T-helper 17 cell (primary cell): ENCODE measurements at places on chromosomes 5 and 9.

DNA sequence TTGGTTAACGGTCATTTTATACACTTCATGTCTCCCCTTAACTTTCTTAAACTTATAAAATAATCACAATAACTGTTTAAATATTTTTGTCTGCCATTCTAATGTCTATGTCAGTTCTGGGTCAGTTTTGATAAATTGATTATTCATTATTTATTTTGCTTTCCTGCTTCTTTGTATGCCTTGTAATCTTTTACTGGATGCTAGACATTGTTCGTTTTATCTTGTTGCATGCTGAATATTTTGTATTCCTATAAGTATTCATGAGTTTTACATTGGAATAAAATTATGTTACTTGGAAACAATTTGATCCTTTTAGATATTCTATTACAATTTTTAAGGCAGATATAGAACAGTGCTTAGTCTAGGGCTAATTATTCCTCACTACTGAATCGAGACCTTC is 952.0 kb downstream of the NR2F1-AS1 start:
- no peak for DNase-seq

GRCh38 chr5:74372051-74372450 is 268.5 kb downstream of the ENC1 start:
- DNase-seq = no peak

DNA sequence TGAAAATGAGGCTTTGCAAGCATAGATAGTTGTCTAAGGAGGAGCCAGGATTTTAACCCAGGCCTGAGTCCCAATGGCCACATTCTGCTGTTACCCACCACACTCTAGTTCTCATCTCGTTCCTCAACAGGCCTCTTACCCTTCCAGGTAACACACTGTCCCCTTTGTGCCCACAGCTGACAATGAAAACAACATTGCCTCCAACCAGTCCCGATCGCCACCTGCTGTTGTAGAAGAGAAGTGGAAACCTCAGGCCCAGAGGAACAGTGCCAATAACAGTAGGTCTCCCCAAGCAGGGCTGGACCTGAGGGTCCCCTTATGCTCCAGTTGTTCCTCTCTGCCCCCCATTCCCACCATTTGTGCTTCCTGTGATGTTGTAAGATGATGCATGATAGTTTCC is 30.4 kb downstream of the AMBP start:
- DNase-seq = no peak

DNA sequence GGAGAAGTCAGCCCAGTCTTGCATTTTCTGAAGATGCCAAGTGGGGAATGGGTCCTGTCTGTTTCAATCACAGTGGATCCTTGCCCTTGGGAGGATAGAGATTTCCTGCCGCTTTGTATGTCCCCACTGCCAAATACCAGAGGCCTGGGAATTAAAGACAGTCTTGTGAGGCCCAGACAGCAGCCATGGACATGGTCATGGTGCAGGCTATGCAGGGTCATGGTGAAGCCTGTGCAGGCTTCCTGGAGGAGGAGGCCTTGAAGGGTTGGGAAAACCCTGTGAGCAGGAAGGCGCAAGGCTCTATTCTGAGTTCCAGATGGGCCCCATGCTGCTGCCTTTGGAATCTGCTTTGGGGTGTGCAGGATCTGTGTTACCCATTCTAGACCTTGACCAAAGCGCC is 57.3 kb upstream of the PITX1 start:
- no peak for DNase-seq

- no peak for DNase-seq
Observed at GRCh38 chr5:73311291-73312110, 137.1 kb downstream of the FOXD1 start.

DNA sequence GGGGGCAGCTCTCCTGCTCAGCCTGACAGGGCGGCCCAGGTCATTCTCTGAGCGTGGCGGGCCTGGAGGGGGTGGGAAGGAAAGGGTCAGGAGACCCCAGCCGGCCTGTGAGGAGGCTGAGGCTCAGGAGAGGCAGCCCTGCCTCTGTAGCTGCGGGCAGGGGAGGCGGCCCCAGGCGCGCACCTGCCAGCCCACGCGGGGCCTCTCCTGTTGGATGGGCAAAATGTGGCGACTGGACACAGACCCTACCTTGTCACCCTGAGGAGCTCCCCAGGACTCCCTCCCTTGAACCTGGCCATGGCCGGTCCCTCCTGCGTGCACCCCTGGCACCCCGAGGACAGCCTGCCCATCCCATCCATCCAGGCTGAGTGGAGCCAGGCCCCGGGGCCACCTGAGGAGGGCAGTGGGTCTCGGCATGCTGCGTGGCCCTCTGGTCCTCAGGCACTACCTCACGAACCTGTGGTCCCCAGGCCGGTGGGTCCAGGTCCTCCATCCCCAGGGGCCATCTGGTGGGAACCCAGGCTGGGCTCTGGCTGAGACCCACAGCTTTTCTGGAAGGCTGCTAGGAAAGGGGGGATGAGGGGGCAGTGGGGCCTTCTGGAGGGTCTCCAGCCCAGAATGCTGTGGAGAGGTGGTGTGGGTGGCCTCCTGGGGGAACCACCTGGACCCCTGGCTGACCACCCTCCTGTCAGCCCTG is 15.1 kb upstream of the NRARP start:
- no peak for DNase-seq

DNA sequence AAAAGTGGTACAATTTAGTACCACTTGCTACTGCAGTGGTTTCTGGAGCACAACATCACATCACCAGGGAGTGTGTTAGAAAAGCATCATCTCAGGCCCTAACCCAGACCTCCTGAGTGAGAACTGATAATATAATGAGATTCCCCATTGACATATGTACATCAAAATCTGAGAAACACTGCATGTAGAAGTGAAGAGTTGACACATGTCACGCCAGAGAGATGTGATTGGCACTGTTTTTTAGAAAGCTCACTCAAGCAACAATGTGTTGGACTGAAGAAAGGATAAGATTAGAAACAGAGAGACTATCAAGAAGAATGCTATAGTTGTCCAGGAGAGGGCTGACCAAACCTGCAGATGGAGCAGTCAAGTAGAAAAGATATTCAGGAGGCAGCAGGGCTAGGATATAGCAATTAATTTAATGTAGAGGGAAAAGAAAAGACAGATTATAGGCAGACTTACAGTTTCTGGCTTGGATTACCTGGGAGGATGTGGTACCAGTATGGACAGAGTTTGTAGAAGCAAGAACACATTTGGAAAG is 324.4 kb upstream of the ADAMTSL1 start:
- DNase-seq = no peak

- DNase-seq = no peak
Observed at GRCh38 chr9:6414247-6414641, 1.2 kb downstream of the UHRF2 start.

GRCh38 chr9:94824913-94825610 is 98.6 kb downstream of the AOPEP start:
- DNase-seq = no peak

DNA sequence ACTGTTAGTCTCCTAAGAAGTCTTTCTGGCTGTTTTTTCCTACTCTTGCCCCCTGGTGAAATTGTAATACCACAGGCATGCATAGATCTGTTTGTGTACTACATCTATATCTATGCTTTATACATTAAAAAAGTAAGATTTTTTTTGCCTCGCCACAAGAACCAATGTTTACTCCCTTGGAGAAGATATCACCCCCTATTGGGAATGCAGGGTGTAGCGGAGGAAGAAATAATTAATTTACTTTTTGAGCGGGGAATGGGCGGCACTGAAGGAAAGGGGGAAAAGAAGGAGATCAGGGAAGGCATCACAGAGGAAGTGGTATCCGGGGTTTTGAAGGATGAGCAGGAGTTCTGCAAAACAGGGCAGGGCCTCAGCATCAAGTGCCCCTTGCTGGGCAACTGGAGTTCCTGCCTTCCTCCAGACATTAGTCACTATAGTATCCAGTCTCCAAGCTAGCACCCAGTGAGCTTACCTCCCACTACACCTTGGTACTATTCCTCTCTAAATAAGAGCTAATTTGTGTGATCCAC is 134.9 kb downstream of the GABBR2 start:
- DNase-seq = no peak

DNA sequence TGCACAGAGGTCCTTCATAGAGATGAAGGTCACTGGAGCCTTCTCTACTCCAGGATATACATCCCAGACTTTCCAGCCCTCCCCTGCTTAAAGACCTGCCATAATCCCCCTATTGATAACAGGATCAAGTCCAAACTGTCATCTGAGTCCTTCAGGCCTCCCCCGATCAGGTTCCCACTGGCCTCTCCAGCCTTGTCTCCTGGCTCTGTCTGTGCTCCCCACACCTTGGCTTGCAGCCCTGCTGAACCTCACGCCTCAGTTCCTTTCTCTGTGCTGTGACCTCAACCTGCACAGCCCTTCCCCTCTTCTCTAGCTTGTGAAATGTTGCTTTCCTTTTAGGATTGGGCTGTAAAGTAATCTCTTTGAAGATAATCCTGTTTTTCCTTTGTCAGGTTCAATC is 2.5 kb upstream of the HRH2 start:
- no peak for DNase-seq

GRCh38 chr9:35232867-35233544 is 71.2 kb downstream of the UNC13B start:
- DNase-seq = no peak

GRCh38 chr9:123002754-123003153 is 30.7 kb upstream of the GPR21 start:
- no peak for DNase-seq

GRCh38 chr9:87122947-87123685 is 175.8 kb upstream of the GAS1 start:
- DNase-seq = no peak

DNA sequence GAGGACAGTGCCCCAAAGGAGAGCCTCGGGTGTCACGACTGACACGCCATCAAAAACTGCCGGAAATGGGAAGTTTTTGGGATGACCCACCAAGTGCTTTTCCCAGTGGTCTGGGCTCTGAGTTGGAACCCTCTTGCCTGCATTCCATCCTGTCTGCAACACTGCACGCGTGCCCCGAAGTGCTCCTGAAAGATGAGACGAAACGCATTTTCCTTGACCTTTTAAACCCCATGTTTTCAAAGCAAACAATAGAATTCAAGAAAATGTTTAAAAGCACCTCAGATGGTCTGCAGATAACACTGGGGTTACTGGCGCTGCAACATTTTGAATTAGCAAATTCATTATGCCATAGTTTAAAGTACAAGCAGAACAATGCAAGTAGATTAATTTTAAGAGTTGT is 92.9 kb downstream of the ANKRD18A start:
- no peak for DNase-seq
